HT1080 (cell line): ENCODE measurements at places on chromosomes 7 and 10. TPM values are rescaled to one million over a fixed set of nuclear protein-coding genes. Genes with fewer than 3 reads are reported as not detected.

DNA sequence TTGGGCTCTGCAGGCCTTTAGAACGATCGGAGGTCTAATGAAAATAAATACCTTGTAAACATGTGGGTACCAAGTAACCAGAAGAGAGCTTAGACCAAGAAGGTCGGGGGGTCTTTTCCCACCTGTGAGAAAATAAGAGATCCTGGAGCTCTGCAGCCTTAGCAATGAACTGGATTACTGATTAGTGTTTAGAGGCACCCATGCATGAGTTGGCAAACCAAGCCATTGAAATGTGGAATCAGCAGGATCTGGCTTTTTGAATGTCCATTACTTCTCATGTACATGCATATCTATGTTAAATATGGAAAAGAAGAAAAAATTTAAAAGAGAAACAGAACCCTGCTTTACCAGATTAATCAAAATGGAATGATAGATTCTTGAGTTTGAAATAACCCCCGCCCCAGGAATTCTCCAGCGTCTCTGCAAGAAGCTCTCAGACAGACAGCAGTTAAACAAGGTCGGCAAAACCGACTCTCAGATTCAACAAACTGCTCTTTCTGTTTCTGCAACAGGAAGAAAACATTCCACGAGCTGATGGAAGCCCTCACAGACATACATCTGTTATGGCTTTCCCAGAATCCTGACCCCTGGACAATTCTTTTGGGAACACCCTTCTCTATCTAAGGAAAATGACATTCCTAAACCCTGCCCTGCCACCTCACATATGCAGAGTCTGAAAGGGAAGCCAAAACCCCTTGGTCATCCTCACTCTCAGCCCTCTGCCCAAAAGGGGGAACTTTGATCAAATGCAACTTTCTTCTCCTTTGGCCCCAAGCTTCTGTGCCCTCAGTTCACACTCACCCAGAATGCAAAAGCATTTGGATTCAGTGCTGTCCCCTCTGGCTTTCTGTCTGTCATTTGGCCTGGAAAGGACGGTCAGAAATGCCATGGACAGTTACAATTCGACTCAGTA, 78.7 kb upstream of the EN2 start:
- no peak for DNase-seq

GRCh38 chr7:142177869-142178268, 66.4 kb downstream of the MGAM2 start:
- peak; percentile 25 for DNase-seq

DNA sequence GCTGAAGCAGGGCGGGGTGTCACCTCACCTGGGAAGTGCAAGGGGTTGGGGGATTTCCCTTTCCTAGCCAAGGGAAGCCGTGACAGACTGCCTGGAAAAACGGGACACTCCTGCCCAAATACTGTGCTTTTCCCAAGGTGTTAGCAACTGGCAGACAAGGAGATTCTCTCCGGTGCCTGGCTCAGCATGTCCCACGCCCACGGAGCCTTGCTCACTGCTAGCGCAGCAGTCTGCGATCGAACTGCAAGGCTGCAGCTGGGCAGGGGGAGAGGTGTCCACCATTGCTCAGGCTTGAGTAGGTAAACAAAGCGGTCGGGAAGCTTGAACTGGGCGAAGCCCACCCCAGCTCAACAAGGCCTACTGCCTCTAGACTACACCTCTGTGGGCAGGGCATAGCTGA, 80.9 kb upstream of the DNAJB12 start:
- no peak for DNase-seq

GRCh38 chr7:129702316-129702715, 90.8 kb downstream of the NRF1 start:
- DNase-seq, result no peak

- no peak for DNase-seq
Measured at GRCh38 chr10:44885710-44886109, 25.4 kb upstream of the TMEM72 start.

DNA sequence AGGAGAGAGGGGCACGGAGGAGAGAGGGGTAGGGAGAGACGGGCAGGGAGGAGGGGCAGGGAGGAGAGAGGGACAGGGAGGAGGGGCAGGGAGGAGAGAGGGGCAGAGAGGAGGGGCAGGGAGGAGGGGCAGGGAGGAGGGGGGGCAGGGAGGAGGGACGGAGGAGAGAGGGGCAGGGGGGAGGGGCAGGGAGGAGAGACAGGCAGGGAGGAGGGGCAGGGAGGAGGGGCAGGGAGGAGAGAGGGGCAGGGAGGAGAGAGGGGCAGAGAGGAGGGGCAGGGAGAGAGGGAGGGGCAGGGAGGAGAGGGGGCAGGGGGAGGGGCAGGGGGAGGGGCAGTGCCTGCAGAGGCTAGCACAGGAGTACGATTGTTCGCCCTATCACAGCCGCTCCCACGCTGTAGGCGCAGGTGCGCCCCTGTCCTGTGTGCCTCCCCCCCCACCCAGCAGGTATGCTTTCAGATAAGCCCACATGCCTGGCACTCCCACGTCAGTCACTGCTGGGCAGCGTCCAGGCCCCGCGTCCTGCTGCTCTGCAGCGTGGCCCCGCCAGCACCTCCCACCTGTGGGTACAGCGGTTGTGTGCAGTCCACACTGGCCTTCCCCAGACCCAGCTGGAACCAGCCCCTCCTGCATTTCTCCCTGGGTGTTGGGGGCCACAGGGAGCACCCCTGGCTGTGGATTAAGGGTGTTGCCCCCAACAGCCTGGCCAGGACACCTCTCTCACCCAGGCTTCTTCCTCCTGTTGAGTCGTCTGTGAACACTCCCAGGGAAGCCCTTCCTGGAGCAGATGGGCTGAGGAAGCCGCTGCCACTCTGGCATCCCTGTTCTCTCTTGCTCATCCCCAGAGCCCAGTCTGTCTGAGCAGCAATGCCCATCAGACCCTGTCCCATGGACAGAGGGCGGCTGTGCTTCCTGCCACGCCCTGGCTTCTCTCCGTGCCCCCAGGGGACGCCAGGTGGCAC, 10.8 kb downstream of the NKX6-2 start:
- DNase-seq, result no peak

GRCh38 chr7:37899712-37900247, 16.8 kb downstream of the SFRP4 start:
- no peak for DNase-seq

DNA sequence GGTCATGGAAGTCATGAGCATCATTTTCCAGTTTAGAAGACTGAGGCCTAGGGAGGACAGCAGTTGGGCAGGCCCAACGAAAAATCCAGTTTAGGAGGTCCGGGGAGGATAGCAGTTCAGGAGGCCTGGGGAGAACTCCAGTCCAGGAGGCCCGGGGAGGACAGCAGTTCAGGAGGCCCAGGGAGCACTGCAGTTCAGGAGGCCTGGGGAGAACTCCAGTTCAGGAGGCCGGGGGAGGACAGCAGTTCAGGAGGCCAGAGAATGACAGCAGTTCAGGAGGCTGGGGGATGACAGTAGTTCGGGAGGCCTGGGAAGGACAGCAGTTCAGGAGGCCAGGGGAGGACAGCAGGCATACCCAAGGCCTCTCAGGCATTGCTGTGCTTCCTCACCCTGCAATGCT, 453.4 kb downstream of the LRMDA start:
- DNase-seq, result no peak

- no peak for DNase-seq
Measured at GRCh38 chr10:63627881-63628296, 106.7 kb downstream of the REEP3 start.

DNA sequence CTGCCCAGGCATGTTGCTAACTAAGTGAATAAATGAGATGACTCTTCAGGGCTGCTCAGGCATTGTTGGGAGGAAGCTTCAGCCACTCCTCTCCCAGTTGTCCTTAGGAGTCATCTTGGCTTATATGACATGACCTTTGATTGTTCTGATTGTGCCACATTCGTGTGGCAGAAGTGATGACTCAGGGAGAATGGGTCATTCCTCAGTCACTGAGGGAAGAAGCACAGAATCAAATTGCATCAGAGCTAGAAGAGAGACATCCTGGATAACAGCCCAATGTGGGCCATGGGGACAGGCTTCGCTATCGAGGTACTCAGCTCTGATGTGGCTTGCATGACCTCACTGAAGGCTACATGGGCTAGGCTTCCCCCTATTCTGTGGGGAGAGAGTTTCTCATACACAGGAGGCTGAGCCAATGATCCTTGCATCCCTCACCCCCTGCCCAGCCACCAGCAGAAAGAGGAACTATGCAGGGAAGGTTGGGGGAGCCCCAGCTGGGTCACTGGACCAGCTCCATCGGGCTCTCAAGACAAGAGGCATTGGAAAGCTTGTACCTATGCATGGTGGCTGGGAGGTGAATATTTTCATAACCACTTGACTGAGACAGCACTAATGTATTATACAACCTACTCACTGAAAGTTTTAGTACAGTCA, 6.0 kb upstream of the HMX3 start:
- peak; percentile 56 for DNase-seq

- no peak for DNase-seq
Measured at GRCh38 chr10:62573929-62574328, 199.8 kb downstream of the ZNF365 start.

DNA sequence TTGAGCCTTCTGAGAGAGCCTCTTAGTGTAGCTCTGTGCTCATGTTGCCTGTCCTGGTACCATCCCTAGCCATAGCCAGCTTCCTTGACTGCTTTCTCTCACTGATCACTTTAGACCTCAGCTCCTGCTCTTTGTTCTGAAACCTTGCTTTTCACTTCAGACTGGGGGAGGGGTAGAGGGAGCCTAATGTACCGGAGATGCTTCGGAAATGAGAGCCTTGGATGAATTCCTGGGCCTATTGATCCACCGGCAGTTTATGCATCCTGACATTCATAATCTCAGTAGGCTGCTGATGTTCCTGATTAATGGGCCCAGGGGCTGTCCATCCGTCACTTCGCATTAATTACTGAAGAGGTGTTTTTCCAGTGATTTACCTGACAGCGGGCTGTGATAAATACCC, 38.8 kb downstream of the R3HCC1L start:
- no peak for DNase-seq

- no peak for DNase-seq
Measured at GRCh38 chr10:1401071-1401965, 336.0 kb downstream of the ADARB2 start.

GRCh38 chr7:94687810-94688209, 31.9 kb upstream of the SGCE start:
- DNase-seq, result no peak

- peak; percentile 5 for DNase-seq
Measured at GRCh38 chr7:16347066-16347826, 74.1 kb downstream of the CRPPA start.

DNA sequence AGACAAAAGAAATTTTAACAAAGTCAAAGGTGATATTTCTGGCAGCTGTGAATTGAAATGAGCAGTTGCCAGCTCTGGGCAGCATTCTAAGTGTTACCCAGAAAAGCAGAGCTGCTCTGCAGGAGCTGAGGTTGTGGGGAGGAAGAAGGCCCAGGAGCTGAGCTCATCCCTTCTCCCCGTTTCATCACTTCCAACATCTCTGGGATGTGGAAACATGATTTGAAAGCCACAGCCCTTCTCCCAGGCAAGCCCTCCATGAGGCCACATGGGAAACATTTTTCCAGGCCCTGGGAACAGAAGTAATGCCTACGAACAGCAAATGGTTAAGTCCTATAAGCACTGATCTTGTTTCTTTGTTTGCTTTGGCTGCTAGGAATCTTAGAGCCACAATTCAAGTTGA, 10.9 kb upstream of the DMBT1 start:
- no peak for DNase-seq

The PON1 gene
- not detected in 2 replicates for total RNA-seq

The TLX1 gene
- not detected in 2 replicates for total RNA-seq

The RBM48 gene
- 9.1 TPM in 2 replicates for total RNA-seq

The MBL2 gene
- total RNA-seq, result not detected in 2 replicates

The LRRC17 gene
- 17.0 and 20.8 TPM in 2 replicates for total RNA-seq

The TFR2 gene
- total RNA-seq, result not detected in 2 replicates

The PPP1R3C gene
- total RNA-seq, result 2.7 and 3.1 TPM in 2 replicates

The SMKR1 gene
- total RNA-seq, result 0.40 TPM in 2 replicates

The AFAP1L2 gene
- total RNA-seq, result 1.2 and 1.8 TPM in 2 replicates

The MLXIPL gene
- total RNA-seq, result not detected in 2 replicates

The CLCN1 gene
- not detected in 2 replicates for total RNA-seq
